CD4-positive, CD25-positive, alpha-beta regulatory T cell (primary cell): ENCODE measurements at places on chromosomes 16 and 17.

DNA sequence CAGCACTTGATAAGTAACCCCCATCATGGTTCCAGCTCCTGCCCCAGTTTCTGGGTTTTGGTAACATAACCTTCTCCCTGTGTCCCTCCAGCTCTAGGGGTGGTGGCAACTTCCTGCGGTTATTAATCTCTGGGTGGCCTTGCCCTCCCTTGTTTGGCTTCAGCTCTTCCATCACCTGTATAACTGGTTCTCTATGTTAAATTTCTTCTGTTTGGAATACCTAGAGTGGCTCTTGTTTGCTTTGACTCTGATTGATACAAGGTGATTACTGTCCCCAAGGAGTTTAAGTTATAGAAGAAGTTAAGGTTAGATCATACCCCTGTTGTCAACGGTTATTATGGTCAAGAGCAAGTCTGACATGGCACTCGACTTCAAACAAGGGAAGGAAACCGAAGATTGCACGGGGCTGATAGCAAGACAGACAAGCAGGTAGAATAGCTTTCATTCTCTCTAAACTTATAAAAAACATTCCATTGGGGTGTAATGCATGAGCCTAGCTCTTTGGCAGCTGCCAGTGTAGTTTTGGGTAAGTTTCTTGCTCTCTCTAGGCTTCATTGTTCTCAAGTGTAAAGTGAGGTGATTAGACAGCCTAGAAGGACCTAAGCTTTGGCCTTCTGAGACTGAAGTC lies 11.0 kb upstream of the CCR7 start:
- no peak for DNase-seq
- peaks cover 31% of the 10 kb centered on the region for H3K4me1 ChIP-seq
- H3K4me3 ChIP-seq, result peak overlapping the region; percentile 47
- peak overlapping the region; percentile 59 for H3K27ac ChIP-seq
- no peaks in the 10 kb centered on the region for H3K36me3 ChIP-seq
- no peaks in the 10 kb centered on the region for H3K27me3 ChIP-seq

- H3K4me1 ChIP-seq, result no peaks in the 10 kb centered on the region
- no peaks in the 10 kb centered on the region for H3K27me3 ChIP-seq
- H3K4me3 ChIP-seq, result peak overlapping the region; percentile 51
- H3K36me3 ChIP-seq, result peaks cover 11% of the 10 kb centered on the region
- peak; percentile 58 for DNase-seq
Measured at GRCh38 chr16:3431779-3432219, 11.5 kb downstream of the ZNF597 start.

DNA sequence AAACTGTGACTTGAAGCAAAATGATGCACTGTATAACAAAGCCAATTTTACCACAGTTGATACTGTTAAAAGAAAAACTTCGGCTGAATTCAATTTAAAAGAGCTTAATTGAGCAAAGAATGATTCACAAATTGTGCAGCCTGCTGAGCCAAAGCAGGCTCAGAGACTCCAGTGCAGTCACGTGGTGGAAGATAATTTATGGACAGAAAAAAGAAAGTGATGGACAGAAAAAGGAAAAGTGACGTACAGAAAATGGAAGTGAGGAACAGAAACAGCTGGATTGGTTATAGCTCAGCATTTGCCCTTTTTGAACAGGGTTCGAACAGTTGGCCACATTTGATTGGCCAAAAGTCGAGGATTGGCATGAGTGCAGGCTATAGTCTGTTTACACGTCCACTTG lies 25.7 kb downstream of the ZSWIM7 start:
- no peak overlapping the region for H3K4me3 ChIP-seq
- H3K4me1 ChIP-seq, result no peaks in the 10 kb centered on the region
- DNase-seq, result no peak
- H3K36me3 ChIP-seq, result peaks cover 13% of the 10 kb centered on the region
- peaks cover 3% of the 10 kb centered on the region for H3K27me3 ChIP-seq

- no peak overlapping the region for H3K4me3 ChIP-seq
- H3K36me3 ChIP-seq, result no peaks in the 10 kb centered on the region
- H3K4me1 ChIP-seq, result no peaks in the 10 kb centered on the region
- DNase-seq, result no peak
- H3K27ac ChIP-seq, result no peak overlapping the region
Measured at GRCh38 chr17:8712698-8713097, 31.9 kb downstream of the CCDC42 start.

- H3K4me1 ChIP-seq, result peaks cover 99% of the 10 kb centered on the region
- H3K4me3 ChIP-seq, result peak overlapping the region; percentile 41
- no peak for DNase-seq
Measured at GRCh38 chr17:78723001-78723796, 58.9 kb downstream of the CYTH1 start.

GRCh38 chr17:37450112-37450511 lies 39.6 kb upstream of the DUSP14 start:
- H3K36me3 ChIP-seq, result peaks cover 18% of the 10 kb centered on the region
- no peak for DNase-seq
- no peaks in the 10 kb centered on the region for H3K4me1 ChIP-seq
- no peak overlapping the region for H3K27ac ChIP-seq
- H3K4me3 ChIP-seq, result no peak overlapping the region

- no peak for DNase-seq
- no peaks in the 10 kb centered on the region for H3K36me3 ChIP-seq
- no peak overlapping the region for H3K27ac ChIP-seq
- no peak overlapping the region for H3K4me3 ChIP-seq
- H3K27me3 ChIP-seq, result no peaks in the 10 kb centered on the region
Measured at GRCh38 chr16:23145608-23146007, 3.6 kb downstream of the USP31 start.

- H3K4me3 ChIP-seq, result no peak overlapping the region
- no peak for DNase-seq
- no peaks in the 10 kb centered on the region for H3K27me3 ChIP-seq
- H3K27ac ChIP-seq, result no peak overlapping the region
- no peaks in the 10 kb centered on the region for H3K36me3 ChIP-seq
Measured at GRCh38 chr16:4175849-4176248, 59.6 kb upstream of the ADCY9 start.

GRCh38 chr16:68298907-68299561 lies 11.7 kb downstream of the SLC7A6OS start:
- H3K27me3 ChIP-seq, result no peaks in the 10 kb centered on the region
- no peak overlapping the region for H3K27ac ChIP-seq
- no peak for DNase-seq

DNA sequence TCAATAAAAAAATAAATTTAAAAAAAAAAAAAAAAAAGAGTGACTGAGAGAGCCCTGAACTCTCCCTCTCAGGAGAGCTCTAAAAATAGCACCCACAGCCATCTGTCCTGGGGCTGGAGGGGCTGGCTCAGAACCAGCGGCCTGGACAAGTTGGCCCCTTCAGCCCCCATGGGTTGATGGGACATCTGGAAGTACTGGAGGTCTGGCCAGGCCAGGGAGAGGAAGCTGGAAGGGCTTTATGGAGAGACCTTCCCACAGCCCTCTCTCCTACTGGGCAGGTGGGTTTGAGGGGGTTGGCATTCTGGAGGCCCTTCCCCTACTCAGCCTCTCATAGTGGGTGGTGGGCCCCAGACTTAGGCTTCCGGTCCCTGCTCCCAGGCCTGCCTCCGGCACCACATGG lies 93.7 kb upstream of the TMEM97 start:
- H3K27ac ChIP-seq, result no peak overlapping the region
- H3K4me3 ChIP-seq, result no peak overlapping the region
- peaks cover 5% of the 10 kb centered on the region for H3K4me1 ChIP-seq
- H3K36me3 ChIP-seq, result no peaks in the 10 kb centered on the region
- peaks cover 7% of the 10 kb centered on the region for H3K27me3 ChIP-seq

DNA sequence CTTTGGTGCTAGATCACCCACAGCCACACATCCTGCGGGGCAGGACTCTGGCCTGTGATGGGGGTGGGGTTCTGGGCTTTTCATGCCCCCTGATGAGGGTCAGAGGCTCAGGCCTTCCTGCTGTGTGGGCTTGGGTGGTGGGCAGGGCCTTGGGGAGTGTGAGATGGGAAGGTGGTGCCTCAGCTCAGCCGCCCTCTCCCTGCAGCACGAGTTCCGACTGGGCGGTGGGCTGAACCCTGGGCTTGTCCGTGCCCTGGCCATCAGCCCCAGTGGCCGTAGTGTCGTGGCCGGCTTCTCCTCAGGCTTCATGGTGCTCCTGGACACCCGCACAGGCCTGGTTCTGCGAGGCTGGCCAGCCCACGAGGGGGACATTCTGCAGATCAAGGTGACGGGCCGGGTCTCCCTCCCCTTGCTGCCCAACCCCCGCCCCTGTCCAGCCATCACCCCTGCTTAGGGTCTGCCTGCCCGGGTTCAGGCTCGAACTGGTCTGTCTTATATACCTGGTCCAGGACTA lies 6.8 kb upstream of the SERPINF2 start:
- DNase-seq, result no peak
- no peak overlapping the region for H3K27ac ChIP-seq
- H3K4me1 ChIP-seq, result no peaks in the 10 kb centered on the region
- no peaks in the 10 kb centered on the region for H3K27me3 ChIP-seq
- no peak overlapping the region for H3K4me3 ChIP-seq

- no peak overlapping the region for H3K27ac ChIP-seq
- no peak overlapping the region for H3K4me3 ChIP-seq
- H3K4me1 ChIP-seq, result no peaks in the 10 kb centered on the region
- DNase-seq, result no peak
- no peaks in the 10 kb centered on the region for H3K27me3 ChIP-seq
Measured at GRCh38 chr16:59545721-59546120, 811.6 kb upstream of the GOT2 start.

GRCh38 chr16:89884041-89884421 lies 10.6 kb downstream of the TCF25 start:
- H3K27ac ChIP-seq, result no peak overlapping the region
- no peaks in the 10 kb centered on the region for H3K4me1 ChIP-seq
- no peaks in the 10 kb centered on the region for H3K27me3 ChIP-seq
- H3K4me3 ChIP-seq, result no peak overlapping the region

GRCh38 chr16:6726621-6727020 lies 606.0 kb upstream of the RBFOX1 start:
- no peak overlapping the region for H3K4me3 ChIP-seq
- H3K27ac ChIP-seq, result no peak overlapping the region
- H3K4me1 ChIP-seq, result no peaks in the 10 kb centered on the region
- DNase-seq, result no peak
- no peaks in the 10 kb centered on the region for H3K36me3 ChIP-seq

DNA sequence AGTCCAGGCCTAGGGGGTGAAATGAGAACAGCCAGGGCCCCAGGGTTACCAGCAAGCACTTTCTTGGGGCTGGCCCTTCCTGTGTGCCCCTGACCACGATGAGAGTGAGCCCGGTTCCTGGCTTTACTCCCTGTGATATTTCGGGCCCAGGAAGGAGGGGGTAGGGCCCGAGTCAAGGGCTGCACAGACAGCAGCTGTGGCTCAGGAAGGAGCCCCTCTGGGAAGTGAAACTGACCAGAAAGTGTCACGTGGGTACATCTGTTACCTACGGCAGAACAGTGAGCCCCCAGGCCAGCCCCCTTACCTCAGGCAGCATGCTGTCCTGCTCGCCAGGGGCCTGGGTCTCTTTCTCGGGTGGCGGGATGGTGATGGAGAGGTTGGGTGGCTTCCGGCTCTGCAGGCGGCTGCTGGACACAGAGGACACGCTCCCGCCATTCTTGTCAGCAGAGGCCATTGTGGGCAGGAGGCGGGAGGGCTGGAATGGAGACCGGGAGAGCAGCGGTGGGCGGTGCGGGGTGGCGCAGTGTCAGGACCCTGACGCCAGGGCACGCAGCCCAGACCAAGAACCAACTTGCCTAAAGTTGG lies 13.8 kb downstream of the AANAT start:
- no peak for DNase-seq
- no peak overlapping the region for H3K27ac ChIP-seq
- no peaks in the 10 kb centered on the region for H3K4me1 ChIP-seq
- no peaks in the 10 kb centered on the region for H3K36me3 ChIP-seq
- H3K4me3 ChIP-seq, result no peak overlapping the region

- H3K4me3 ChIP-seq, result no peak overlapping the region
- H3K27me3 ChIP-seq, result no peaks in the 10 kb centered on the region
- no peaks in the 10 kb centered on the region for H3K36me3 ChIP-seq
Measured at GRCh38 chr17:49447628-49448302, 33.1 kb upstream of the PHB1 start.

GRCh38 chr17:61793565-61793964 lies 69.8 kb downstream of the BRIP1 start:
- DNase-seq, result no peak
- no peaks in the 10 kb centered on the region for H3K4me1 ChIP-seq
- no peak overlapping the region for H3K27ac ChIP-seq
- H3K4me3 ChIP-seq, result no peak overlapping the region
- no peaks in the 10 kb centered on the region for H3K27me3 ChIP-seq

DNA sequence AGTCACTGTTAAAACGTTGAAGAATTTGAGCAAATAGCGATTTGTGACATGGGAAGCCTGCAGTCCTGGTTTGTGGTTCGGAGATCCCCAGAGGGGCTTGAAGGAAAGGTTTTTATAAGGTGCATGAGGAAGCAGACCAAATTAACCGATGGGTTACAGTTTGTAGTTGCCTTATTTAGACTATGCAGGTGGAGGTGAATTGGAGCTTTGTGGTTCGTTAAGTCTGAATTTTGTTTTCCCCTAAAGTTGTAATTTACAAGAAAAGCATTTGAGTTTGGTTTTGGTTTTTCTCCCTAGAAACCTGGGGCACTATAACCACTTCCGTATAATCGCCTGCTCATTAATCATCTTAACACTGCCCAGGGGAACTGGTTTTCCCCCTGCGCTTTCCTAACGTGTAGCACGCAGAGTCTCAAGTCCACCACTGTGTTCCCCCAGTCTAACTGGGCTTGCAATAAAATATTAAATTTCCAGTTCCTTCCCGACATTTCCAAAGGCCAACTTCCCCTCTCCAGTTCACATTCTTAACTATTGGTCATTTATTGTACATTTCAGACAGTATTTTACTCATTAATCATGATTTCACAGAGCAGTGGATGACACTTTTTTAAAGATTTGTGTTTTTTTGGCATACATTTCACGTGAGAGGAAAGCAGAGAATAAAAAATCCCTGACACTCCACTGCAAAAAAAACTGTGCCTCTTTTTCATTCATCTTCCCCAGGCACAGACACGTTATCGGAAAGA lies 932 bp downstream of the ZNF267 start:
- peak; percentile 19 for DNase-seq
- H3K27me3 ChIP-seq, result no peaks in the 10 kb centered on the region
- peaks cover 91% of the 10 kb centered on the region for H3K4me1 ChIP-seq
- peak overlapping the region; percentile 99 for H3K4me3 ChIP-seq

- no peaks in the 10 kb centered on the region for H3K27me3 ChIP-seq
- H3K4me1 ChIP-seq, result peaks cover 14% of the 10 kb centered on the region
- no peak overlapping the region for H3K27ac ChIP-seq
- no peak for DNase-seq
- H3K36me3 ChIP-seq, result no peaks in the 10 kb centered on the region
Measured at GRCh38 chr17:72420775-72421127, 299.9 kb downstream of the SOX9 start.
